ENCODE measurements at places on chromosomes 3 and 15.

DNA sequence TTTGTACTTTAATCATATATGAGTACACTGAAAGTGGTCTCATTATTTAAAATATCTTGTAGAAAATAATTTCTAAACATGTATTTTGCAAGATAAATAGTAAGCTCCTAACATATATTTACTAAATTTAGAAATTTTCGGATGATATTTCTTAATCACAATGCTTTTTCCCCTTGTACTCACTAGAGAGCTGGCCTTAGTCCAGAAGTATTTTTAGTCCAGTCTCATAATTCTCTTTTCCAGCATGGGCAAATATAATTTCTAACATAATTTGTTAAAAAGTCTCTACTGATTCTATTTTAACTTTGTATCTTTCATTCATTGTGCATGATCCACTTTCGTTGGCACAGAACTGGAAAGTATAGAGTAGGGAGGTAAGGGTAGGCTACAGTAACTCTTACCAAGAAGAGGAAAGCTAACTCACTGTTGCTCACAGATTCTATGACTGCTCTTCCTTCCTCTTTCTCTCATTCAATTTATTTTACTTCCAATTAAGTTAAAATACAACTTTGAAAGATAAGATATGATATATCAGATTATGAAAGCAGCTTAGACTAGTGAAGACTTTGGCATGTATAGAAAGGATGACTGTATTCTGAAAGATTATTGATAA is 39.3 kb downstream of the FGF7 start:
- no peak for DNase-seq

DNA sequence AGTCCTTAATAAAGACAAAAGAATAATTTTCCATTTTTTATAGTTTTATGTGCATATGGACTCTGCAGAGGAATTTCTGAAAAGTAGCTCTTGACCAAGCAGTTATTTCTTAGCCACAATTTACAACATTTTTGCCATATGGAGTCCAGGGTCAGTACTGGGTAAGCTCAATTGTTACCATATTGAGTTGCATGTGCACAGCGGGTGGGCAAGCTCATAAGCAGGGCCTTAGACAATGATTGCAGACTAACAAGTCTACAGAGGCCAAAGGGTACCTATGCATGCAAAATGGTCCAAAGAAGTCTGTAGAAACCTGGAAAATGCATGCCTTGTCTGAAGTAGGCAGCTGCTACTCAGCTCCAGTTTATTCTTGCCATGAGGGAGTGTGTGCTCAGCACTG is 19.0 kb upstream of the ARHGEF26 start:
- no peak for DNase-seq

GRCh38 chr15:91529534-91529933 is 324.0 kb upstream of the SLCO3A1 start:
- no peak for DNase-seq

DNA sequence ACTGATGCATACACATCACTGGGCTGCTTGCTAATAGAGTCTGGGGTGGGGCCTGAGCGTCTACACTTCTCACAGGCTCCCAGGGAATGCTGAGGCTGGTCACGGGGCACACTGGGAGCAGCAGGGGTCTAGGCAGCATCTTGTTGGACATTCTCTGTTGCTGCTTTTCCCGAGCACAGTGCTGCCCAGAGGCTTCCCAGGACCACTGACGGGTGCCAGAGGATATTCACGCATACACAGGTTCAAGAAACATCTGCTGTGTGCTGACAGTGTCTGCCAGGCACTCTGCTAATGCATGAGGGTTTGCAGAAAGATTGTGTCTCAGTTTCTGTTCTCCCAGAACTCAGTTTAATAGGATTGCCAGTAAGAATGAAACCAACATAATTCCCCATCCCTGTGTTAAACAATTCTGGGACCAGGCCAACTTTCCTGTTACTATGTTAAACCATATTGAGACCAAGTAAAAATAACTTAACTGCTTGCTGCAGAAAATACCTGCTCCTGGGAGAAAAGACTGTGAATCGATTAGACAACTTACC is 23.9 kb upstream of the BCL2L10 start:
- no peak for DNase-seq

DNA sequence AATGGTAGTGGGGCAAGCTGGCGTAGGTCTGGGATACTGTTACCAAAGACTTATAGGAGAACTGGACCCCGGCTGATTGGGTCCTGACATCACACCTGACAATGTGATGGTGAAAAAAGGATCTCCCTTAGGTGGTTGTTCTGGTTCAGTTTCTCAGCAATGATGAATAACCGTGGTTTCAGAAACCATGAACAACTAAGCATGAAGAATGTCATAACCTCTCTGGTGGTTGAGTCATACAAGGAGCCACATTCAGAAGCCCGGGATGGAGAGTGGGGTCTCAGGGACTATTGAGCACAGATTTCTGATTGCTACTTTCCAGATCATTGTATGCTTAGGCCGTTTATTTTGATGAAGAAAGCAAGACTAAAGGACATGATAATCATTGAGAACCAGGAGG is 17.4 kb downstream of the GPR160 start:
- DNase-seq = no peak

DNA sequence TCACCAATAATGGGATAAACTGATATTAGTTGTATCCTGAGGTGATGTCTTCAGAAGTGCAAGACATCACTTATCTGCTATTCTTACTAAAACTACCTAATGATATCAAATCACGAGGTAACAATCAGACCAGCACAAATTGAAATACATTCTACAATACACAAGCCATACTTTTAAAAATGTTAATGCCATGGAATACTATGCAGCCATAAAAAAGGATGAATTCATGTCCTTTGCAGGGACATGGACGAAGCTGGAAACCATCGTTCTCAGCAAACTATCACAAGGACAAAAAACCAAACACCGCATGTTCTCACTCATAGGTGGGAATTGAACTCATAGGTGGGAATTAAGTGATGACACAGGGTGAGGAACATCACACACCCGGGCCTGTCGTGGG is 129.3 kb downstream of the SST start:
- no peak for DNase-seq

DNA sequence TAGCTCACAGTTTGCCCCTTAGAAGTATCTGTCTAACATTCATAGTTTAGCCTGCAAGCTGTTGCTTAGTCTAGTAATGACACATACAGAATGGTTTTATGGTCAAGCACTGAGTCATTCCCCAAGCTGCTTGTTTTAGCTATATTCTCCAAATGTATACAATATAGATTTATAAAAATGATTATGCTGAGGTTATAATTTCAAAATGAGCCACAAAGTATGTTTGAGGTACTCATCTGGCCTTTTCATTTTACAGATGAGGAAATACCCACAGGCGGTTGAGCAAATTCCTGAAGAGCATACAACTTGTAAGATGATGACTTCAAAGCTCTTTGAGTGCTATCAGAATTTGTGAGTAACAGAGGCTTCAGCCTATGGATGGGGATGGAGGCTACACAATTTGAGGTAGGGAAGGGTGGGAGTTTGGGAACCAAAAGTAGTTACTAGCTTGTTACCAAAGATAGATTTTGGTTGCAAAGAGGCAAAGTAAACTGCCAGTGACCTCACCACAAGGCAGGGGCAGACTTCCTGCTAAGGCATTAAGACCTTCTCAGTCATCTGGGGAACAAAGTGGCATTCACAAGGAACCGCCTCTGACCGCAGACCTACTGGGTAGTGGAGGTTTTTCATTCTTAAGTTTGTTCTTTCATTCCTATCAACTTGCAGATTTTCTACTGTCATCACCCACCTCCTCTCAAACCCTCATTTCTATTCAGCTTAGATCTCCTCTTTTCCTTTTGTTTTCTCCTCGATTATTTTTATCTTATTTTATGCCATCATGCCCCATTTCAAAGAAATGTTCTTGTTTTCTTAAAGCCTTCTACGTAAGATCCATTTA is 257.2 kb upstream of the NECTIN3 start:
- peak; percentile 35 for DNase-seq

GRCh38 chr3:167372138-167372537 is 8.0 kb downstream of the ZBBX start:
- no peak for DNase-seq

- no peak for DNase-seq
These were observed 119.9 kb upstream of the RASGRP1 start for GRCh38 chr15:38684440-38685010.

DNA sequence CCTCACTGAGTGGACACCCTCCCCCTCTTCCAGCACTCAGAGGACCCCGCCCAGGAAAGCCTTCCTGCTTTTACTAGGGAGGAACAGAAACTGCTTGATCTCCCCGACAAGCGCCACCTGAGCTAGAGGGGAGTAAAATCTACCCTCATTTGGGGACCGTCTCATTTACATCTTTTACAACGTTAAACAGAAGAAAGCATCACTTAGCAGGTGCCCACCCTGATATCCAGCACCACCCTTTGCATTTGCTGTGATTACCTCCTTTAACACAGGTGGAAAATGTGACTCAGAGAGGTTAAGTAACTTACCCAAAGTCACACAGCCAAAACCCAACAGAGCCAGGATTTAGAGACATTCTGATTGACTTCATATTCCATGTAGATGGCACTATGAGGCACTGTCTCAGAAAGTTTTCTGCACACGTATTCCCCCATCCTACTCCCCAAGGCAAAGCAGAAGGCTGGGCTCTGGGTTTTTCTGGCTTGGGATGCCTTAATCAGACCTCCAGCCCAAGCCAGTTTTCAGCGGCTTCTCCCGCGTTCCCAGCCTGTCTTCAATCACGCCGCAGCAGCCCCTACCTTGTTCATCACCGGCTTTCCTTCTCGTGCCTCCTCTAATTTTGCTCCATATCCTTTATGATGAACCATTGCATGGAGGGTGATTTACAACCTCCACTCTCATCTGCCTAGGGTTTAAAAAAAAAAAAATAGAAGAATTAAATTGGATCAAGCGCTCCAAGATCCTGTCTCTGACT is 314.6 kb upstream of the PROK2 start:
- DNase-seq = no peak

- no peak for DNase-seq
These were observed 173.4 kb upstream of the THRB start for GRCh38 chr3:24668039-24668438.

- no peak for DNase-seq
These were observed 5.1 kb upstream of the VPS18 start for GRCh38 chr15:40889112-40889511.

- DNase-seq = no peak
These were observed 29.7 kb downstream of the TRIM71 start for GRCh38 chr3:32847528-32847927.

GRCh38 chr3:134535186-134535970 is 49.5 kb downstream of the CEP63 start:
- DNase-seq = no peak

DNA sequence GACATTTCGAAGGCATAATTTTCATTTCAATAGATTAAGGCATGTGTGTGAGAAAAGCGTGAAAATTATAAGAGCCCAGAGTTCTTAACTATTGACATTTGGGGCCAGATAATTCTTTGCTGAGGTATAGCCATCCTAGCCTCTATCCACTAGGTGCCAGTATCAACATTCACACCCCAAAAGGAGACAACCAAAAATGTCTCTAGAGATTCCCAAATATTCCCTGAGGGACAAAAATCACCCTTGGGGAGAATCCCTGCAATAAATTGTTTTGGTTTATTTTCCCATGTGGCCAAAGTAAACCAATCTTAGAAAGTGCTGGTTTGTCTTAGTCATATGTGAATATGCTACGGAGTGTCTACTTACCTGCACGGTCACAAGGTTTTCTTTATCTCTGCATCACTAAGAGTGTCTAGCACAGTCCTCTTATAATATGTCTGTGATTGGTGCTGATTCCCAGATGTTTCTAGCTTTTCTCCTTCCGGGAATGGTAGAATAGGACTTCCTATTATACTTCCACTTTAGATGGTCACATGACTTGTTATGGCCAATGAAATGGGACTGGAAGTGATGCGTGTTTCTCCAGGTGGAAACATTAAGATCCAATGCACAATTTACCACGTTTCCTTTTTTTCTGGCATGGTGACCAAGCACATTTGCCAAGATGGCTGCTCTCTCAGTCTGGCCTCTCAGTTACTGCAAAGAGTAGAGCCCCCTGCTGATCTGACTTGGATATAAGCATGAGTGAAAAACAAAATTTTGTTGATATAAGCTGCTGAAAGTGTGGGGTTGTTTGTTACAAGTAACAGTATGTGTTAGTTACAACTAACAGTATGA is 8.0 kb upstream of the KBTBD8 start:
- no peak for DNase-seq
